ENCODE measurements at places on chromosomes 1 and 21.
A peak's percentile ranks its signal among the peaks of the same experiment; 100 is the strongest.

GRCh38 chr21:33308586-33309490, 15.9 kb upstream of the IFNAR1 start:
- peak; percentile 3 for DNase-seq

GRCh38 chr1:192811594-192812239, 2.9 kb downstream of the RGS2 start:
- DNase-seq = no peak

DNA sequence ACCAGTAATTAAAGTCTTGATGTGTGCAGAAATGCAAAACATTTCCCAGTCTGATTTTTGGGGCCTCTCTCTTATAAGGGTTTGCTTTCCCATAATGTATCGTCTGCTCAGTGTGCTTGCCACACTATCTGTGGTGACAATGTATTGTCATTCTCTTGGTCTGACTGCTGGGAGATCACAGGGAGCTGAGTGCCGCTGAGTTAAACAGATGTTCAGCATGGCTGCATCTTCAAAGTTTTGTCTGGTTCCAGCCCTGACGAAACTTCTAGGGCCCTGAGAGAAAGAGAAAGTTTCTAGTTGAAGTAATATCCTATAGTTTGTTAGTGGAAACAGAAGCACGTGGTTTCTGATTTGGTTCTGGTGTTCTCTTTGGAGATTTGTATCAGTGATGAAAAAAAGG, 42.6 kb downstream of the DNM3 start:
- DNase-seq = no peak

DNA sequence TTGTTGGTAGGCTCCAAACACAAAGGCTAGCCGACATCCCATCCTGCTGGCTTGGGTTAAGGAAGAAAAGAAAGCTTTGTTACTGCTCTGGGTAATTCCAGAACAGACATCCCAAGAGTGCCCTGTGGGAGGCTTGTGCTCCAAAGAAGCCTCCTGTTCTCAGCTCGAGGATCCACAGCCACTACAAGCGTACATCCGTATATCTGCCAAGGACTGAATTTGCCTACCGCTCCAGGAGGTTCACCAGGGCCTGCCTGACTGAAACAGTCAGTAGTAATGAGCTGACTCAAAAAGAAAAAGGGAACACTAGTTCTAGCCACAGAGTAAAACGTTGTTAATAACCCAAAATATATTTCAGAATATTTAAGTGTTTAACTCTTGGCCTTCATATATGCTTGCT, 24.8 kb upstream of the MUTYH start:
- DNase-seq = no peak

DNA sequence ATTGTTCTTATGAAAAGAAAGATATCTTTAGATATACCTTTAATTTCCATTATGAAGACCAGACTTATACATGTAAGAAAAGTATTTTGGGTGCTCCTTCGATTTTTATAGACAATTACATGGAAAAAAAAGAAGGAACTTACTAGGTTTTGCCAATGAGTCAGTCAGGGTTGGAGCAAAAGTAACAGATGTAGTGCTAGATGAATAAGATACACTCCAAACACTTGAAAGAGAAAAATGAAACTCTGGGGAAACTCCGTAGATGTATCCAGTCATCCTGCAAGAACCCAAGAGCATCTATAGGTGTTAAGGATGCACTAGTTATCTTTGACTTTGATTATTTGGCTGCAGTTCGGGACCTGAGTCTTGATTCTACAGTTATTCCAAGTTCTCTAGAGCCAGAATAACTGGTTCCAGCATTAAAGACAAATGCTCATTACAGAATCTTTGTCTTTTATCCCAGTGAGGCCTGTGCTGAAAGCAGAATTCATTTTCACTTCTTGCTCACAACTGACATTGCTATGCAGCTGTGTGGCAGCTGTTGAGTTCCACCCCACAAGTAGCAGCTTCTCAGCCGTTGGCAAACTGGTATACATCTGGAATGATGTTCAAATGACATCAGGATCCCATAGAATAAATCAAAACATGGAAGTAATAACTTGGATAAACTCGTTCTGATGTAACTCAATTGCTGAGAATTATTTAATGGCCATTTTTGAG, 326.1 kb downstream of the ASTN1 start:
- no peak for DNase-seq

- DNase-seq = no peak
Measured at GRCh38 chr1:50418600-50419109, 4.6 kb downstream of the DMRTA2 start.

DNA sequence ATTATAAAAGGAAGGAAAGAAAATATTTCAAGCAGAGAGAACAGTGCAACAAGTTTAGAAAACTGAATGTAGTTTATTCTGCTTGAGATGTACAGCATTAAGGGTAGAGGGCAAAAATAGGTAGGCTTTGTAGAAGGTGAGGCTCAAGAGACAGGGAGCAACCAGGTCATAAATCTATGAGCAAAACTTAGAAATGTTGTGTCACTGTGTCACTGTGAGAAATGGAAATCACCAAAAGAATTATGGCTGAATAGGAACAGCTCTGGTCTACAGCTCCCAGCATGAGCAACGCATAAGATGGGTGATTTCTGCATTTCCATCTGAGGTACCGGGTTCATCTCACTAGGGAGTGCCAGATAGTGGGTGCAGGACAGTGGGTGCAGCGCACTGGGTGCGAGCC, 53.6 kb downstream of the TNFSF4 start:
- DNase-seq = no peak

GRCh38 chr1:1461721-1462317, 9.7 kb upstream of the ATAD3B start:
- DNase-seq = no peak

DNA sequence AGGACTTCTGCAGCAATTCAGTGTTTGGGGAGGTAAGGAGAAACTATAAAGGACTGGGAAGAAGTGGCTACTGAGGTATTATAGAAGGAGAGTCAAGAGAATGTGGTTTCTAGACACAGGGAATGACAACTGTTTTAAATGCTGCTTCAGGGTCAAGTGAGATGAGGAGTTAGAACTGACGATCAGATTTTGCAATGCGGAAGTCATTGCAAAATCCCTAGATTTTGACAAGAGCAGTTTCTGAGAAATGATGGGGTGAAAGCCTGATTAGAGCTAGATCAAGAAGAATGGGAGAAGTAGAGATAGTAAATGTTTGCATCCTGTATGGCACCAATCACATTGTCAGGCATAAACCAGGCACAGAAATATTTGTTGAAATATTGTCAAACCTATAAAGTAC, 4.7 kb upstream of the TSNAX start:
- DNase-seq = no peak

DNA sequence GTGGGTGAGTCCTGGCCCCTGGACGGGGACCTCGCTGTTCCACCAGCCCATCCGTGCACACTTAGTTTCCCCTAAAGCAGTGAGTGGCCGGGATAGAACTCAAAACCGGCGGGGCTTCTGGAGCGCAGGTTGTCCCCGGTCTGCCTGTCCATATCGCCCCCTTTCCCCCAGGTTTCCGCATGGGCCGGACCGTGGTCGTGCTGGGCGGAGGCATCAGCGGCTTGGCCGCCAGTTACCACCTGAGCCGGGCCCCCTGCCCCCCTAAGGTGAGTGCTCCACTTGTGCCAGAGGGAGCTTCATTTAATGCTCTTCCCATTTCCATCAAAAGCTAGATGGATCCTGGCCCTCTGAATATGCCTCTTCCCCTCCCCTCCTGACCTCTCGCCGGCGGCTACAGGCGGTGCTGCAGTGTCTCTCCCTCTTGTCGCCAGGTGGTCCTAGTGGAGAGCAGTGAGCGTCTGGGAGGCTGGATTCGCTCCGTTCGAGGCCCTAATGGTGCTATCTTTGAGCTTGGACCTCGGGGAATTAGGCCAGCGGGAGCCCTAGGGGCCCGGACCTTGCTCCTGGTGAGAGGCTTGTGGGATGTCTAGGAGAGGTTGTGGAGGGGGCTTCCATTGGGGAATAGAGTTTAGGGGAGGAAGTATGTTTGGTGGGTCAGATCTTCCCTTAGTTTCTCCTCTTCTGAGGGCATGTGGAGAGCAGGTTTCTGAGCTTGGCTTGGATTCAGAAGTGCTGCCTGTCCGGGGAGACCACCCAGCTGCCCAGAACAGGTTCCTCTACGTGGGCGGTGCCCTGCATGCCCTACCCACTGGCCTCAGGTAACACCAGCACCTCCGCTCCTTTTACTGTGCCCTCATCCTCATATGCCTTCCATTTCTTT, 683 bp downstream of the PPOX start:
- DNase-seq = no peak

- DNase-seq = no peak
Measured at GRCh38 chr1:15349133-15349532, 60.6 kb upstream of the EFHD2 start.

- DNase-seq = no peak
Measured at GRCh38 chr1:180674603-180675530, 43.0 kb downstream of the XPR1 start.

- DNase-seq = no peak
Measured at GRCh38 chr1:63463248-63463647, 59.8 kb downstream of the ITGB3BP start.

- peak; percentile 44 for DNase-seq
Measured at GRCh38 chr1:11364170-11364569, 91.2 kb downstream of the UBIAD1 start.

DNA sequence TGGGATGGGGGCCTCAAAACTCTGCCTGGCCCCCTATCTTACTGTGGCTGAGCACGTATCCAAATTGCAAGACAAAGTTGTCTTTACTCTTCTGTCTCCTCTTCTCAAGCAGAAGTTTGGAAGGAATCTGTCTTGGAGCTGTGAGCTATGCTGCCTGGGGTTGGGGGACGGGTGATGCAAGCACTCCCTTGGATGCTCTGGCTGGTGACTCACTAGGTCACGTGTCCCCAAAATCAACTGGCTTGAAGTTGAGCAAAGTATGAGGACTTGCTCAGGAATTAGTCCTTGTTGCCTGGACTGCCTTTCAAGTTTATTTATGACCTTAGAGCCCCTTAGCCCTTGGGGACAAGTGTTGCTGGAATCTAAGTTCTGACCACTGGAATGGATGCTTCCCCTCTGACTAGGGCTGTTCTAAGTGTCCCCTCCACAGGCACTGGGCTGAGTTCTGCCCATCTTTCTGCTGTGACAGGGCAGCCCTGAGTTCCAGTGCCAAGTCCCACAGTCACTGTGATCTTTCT, 269.5 kb downstream of the HHAT start:
- DNase-seq = no peak

DNA sequence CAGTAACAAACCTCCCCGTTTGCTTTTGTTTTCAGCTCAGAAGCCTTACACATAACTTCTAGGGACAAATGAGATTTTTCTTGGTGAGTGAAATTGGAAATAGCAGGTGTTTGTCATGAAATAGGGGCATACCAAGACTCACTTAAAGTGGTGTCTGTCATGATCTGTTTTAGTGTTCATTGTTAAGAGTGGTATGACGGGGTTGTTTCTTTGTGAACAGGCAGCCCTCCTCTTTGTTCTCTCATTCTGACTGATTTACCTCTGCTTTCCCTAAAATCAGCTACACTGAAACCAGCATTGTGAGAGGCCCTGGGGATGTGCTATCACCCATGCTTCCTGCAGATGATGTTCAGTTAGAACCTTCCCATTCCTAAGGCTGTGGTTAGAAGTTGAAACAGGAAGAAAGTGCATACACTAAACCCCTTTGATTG, 2.5 kb upstream of the ERO1B start:
- no peak for DNase-seq

DNA sequence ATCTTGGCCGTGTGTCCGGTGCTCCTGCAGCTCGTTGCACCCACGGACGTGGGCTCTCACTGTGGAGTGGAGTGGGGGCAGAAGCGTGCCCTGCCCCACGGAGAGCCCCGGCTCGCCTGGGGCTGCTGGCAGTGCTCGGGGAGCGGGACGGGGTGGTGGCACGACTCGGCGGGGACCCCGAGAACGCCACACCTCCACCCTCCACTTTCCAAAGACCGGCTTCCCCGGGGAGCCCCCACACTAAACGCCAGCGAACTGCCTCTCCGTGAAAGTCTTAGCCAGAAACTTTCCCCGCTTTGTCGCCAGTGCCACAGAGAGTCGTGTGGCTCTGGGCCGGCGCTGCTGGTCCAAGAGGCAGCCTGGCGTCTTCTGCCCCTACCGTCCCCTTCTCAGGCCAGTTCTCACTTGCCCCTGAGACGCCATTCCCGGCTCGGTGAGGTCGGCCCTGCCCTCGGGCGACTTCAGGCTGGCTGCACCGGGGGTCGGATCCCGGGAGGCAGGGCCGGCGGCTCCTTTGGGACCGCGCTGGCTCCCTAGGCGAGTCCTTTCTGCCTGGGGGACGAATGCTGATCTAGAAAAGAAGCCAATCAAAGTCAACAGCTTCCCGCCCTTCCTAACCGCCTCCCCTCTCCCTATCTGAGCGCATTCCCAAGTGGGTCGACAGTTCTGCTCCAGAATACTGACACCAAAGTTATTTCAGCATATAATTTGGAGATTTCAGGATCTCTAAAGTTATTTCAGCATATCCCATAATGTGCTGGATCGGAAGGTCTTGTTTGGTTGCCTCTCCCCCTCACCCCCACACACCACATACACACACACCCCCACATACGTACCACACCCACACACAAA, 2.6 kb upstream of the SAMD13 start:
- no peak for DNase-seq

GRCh38 chr1:89791064-89791726, 29.6 kb upstream of the LRRC8D start:
- no peak for DNase-seq

GRCh38 chr1:21164266-21164665, 12.4 kb downstream of the EIF4G3 start:
- no peak for DNase-seq

GRCh38 chr1:72557446-72558049, 275.2 kb upstream of the NEGR1 start:
- peak; percentile 5 for DNase-seq

GRCh38 chr1:93079685-93080141, 630 bp downstream of the MTF2 start:
- DNase-seq = no peak

- DNase-seq = no peak
Measured at GRCh38 chr1:183585038-183585437, 5.2 kb downstream of the NCF2 start.

DNA sequence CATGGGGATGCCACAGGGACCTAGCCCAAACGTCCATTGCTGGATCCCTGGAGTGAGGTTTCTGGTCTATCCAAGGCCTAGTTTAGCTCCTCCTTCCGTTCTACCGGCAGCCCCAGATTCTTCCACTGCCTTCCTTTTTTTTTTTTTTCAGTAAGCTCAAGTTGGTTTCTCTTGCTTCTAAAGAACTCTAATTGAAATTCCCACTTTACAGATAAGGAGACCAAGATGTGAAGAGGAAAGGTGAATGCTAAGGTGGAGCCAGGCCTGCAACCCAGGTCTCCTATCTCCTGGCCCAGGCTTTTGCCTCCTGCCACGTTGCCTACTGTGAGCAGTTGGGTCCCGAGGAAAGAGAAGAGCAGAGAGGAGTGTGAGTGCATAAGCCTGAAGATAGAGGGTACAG, 31.5 kb upstream of the CLIC4 start:
- DNase-seq = no peak

DNA sequence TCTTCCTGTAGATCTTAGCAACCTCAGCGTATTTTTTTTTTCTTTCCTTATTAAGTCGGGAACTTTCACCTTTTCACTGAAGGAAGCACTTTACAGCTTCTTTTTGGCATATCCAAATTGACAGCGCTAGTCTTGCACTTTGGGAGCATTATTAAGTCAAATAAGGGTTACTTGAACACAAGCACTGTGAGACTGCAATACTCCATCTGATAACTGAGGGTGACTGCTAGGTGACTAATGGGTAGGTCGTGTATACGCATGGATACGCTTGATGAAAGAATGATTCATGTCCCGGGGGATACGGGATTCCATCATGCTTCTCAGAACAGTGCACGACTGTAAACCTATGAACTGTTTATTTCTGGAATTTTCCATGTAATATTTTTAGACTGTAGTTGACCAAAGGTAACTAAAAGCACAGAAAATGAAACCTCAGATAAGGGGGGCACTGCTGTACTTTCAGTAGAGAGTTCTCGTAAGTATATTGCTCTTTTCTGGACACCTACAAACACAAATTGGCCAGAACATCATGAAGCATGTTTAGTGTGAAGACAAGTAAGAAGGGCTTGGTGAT, 364.7 kb downstream of the SMYD3 start:
- no peak for DNase-seq
